ENCODE measurements at places on chromosomes 2 and 18. TPM values are rescaled to one million over a fixed set of nuclear protein-coding genes. Genes with fewer than 3 reads are reported as not detected.

The RALB gene
- 65.0 TPM for total RNA-seq

The SLC5A7 gene
- total RNA-seq: not detected

The NOL4 gene
- total RNA-seq: not detected

The GNLY gene
- total RNA-seq: 21.9 TPM

The IL37 gene
- not detected for total RNA-seq

The RAD51AP2 gene
- not detected for total RNA-seq

DNA sequence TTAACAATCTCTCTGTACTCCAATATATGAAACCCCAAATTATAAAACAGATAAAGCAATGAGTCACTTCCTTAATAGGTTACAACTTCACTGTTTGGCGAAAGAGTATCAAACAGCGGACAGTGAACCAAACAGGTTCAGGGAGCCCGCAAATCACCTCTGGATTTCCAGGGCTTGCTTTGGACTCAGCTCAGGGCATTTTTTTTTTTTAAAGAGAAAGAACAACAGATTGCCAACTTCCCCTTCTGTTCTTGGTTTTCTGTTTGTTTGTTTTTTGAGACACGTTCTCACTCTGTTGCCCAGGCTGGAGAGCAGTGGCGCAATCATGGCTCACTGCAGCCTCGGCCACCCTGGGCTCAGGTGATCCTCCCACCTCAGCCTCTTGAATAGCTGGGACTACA, 52.7 kb downstream of the ABCB11 start:
- no peak for DNase-seq

DNA sequence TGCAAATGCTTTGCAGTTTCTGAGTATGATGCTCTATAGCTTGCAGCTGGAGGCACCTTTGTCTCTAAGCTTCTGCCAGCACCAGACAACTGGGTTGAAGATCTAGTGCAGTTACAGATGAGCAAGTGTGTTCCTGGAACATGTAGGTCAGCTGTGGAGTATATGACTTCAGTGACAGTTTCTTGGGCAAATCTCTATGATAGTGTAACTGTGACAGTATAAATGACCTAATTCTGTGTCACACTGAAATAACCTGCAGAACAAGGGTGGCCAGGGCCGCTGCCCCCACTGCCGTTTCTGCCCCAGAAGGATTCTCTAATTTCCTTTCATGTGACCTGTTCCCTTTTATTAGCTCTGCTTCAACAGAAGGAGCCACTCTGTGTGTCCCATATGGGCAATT, 145.3 kb upstream of the DAPL1 start:
- DNase-seq: no peak

DNA sequence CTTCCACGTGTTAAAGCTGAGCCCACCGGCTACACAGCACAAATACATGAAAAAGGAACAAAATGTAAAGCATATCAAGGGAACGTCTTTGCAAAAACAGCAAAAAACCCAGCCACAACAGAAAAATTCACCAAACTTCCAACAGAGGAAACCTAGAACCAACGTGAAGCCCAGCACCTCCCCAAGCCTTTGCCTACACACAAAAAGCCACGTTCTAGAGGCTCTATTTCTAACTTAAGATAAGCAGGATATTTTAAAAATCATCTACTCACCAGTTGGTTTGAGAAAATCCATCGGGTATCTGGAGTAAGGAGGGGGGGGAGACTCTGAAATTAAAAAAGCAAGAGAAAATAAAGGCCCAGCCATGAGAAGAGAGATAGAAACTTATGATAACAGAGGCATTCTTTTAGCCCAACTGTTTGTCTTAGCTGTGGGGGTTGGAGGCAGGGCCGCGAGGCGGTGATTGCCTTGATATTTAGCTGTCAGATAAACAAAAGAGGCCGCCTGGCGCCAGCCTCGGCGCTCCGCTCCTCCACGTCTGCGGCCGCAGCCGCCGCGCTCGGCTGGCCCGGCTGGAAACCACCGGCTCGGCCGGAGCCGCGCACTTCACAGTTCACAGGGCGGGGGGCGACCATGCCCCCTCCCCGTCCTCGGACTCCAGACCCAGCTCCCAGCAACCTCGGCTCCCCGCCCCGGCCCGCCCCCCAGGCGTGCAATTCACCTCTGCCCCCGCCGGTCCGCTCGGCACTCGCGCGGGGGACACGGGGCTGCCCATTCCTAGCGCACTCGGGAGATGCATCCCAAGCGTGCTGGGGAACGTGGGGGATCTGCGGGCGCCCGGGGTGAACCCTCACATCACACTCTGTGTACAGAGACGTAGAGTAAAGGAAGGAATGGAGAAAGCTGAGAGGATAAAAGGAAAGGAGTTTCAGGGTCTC, 2.4 kb downstream of the SMAD7 start:
- DNase-seq: peak; percentile 48

- DNase-seq: no peak
Observed at GRCh38 chr2:231602859-231603467, 10.3 kb downstream of the TEX44 start.

- DNase-seq: no peak
Observed at GRCh38 chr18:49813069-49813318, 339 bp downstream of the ACAA2 start.

DNA sequence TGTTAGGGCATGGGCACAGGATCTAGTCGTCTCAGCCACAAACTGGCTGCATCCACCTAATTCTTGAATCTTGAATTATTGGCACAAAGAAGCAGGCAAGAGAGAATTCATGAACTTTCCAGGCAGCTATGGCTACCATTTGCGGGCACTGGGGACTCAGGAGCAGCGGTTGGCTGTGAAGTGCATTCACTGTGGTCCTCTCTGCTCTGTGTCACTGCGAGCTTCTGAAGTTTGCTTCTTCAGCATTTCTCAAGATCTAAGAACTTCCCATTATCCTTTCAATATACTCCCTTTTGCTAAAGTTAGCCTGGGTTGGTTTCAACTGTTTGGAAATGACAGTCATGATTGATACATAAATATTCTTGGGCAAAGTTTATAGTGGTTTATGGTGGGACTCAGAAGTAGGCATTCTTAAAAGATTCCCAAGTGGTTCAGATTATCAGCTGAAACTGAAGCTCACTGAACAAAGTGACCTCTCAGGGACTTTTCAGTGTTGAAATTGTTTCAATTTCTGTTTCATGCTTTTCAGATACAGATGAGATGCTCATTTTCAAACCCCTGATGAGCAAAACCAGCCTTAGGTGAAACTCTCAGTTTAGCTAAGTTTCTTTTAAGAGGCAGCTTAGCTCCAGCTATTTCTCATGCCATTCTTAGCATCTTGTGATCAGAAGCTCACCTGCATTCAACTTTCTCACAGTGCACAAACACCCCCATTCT, 1258.3 kb upstream of the GYPC start:
- no peak for DNase-seq

DNA sequence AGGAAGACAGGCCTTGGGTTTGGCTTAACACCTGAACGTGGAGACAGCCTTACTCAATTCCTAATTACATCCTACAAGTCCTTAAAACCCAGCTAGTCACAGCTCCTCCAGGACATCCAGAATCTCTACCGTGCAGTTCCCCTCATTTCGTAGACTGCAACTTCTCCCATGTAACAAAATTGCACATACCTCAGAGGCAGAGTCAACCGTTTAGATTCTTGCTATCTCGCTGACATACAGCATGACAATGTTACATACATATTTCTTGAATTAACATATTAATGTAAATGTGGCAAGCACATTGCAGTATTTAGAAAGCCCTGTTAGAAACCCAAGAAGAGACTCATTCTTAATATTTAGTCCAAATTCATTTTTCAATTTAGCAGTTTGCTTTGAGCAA, 358.7 kb downstream of the SETBP1 start:
- no peak for DNase-seq

DNA sequence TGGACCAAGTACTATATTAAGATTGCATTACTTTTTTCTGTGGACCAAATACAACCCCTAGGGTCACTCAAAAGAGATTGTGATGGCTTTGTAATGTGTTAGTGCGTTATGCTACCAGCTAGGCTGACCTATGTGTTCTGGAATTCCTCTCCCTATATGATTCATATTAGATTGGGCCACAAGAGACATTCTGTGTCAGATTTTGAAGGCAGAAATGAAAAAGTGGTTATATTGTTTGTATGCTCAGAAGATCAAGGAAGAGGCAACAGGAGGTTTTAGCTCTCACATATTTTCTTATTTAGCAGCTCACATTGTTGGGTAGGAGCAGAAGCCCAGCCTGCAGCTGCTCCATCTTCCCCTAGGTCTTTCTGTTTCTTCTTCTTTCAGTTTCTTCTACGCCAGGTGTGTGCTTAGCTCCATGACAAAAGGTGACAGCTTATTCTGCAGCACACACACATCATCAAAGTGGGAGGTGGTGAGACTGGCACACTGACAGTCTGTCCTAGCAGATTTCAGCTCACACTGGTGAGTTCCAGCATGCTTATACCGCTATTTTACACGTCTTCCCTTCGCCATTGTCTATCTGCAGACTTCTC, 156.8 kb upstream of the UBE2E3 start:
- no peak for DNase-seq

DNA sequence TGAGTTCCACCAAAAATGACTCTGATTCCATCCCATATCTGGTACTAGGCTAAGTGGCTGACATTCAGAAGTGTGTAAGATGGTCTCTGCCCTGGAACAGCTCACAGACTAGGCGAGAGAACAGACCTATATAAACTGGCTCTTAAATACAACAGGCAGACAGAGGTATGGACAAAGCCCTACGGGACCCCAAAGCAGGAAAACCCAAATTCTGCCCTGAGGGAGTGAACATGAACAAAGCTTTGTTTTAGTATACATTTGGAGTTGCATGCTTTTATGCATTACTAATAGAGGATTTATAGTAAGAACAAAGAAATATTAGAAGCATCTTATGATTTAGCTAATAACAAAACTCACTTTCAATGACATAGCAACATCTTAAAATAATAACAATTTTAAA, 25.1 kb downstream of the GDF7 start:
- no peak for DNase-seq

- DNase-seq: no peak
Observed at GRCh38 chr18:45057955-45058600, 377.4 kb downstream of the SETBP1 start.
